Suppressor macrophage (primary cell): ENCODE measurements at places on chromosomes 11 and 22.

GRCh38 chr11:23995891-23996290 lies 501.0 kb upstream of the LUZP2 start:
- DNase-seq, result no peak

DNA sequence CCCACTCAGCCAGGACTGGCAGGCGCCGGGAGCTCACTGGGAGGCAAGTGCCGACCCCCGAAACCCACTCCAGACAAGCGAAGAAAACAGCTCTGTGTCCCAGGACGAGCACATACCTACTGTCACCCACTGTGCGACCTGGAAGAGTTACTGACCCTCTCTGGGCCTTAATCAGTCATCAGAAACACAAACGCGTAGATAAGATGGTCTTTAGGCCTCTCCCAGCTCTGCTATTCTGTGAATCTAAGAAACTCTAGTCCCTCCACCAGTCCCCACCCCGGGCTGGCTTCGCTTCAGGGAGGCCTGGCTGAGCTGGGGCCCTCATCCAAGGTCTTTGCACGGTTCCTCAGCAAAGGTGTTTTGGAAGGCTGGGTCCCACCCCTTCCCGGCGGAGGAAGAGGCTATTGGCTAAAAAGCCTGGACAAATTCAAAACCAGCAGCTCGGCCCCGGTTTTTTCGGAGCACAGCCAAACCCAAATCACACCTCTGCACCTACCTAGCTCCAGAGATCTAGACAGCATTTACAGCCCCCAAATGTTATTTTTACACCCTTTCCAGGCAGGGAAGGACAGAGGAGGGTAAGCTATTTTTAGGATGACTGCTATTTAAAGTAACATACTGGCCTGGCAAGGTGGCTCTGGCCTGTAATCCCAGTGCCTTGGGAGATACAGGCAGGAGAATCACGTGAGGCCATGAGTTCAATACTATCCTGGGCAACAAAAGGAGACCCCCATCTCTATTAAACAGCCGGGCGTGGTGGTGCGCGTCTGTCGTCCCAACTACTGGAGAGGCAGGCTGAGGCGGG lies 13.2 kb upstream of the HDHD5 start:
- DNase-seq, result no peak

DNA sequence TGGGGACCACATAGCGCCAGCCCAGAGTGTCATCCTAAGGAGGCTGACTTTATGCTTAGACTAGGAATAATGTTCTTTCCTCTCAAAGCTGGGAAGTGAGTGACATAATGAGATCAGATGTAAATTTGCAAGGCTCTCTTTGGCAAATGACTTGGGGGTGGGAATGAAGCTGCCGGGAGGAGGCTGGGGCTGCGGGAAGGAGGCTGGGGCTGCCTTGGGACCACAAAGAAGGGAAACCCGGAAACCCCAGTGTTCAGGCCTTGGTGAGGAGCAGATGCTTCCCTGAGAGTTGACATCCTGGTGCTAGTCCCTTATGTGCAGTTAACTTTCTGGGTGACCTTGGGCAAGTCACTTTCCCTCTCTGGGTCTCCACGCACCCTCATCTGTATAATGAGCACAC lies 182.0 kb downstream of the CHST1 start:
- no peak for DNase-seq

DNA sequence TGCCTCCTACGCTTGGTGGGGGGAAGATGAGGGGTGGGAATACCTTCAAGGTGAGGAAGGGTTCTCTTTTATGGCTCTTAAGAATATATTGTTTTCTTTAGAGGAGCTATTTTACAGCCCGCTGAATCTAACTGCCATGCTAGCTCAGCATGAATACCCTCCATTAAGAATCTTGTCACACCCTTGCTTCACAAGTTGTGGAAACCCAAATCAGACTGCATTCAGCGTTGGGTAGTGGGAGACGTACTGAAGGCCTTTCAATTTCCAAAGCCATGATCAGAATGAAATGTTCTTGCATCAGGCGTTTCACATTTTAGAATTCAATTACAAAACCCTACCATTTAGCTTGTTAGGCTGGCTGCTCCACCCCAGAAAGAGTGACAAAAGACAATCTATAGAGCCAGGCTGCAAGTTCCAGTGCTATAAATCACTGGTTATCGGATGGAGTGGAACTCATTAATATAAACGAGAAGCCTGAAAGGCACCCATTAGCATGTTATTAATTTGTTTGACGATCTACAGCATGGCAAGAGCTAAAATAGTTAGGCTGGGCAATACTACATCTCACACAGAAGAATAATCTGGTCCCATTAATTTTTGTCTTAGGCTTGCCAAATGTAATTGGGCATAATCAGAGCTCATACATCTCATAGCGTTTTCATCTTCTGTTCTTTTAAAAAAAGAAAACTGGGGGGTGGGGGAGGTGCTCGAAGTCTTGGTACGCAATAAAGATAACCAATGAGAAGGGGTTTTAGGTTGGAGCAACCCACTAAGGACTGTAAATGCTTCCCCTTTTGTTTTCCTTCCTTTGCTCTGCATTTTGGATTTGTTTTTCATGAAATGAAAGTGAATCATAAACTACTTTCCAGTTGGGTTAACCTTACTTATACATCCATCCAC lies 57.5 kb downstream of the ABTB2 start:
- DNase-seq, result no peak

DNA sequence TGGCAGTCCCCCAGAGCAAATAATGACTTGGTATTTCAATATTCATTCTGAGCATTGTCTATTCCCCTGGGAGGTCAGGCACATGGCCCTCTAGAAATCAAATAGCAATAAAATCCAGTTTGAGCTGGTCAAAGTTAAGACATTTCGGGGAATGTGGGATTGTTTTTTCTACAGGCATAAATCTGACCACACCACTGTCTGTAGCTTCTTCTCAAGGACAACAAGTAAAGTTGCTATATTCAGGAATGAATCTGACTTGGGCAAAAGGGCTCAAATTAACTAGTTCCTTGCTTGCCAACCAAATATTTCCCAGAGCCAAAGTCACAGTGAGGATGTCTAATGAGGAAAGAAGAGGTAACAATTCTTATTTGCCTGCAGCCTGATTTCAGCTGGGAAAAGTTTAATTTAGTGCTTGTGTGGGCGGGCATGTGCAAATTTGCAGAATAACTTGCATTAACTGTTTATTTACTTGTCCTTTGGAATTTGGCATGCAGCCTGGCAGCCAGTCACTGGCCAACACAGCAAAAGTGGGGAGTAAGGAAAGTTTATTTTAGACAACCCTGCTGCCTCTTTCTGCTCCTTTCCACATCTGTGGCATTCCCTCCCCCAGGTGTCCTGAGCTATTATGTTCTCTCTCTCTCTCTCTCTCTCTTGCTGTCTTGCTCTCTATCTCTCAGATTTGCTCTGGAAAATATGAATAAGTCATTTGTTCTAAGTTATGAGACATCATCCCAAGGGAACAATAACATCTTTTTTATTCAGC lies 51.2 kb upstream of the ARHGAP20 start:
- DNase-seq, result no peak

DNA sequence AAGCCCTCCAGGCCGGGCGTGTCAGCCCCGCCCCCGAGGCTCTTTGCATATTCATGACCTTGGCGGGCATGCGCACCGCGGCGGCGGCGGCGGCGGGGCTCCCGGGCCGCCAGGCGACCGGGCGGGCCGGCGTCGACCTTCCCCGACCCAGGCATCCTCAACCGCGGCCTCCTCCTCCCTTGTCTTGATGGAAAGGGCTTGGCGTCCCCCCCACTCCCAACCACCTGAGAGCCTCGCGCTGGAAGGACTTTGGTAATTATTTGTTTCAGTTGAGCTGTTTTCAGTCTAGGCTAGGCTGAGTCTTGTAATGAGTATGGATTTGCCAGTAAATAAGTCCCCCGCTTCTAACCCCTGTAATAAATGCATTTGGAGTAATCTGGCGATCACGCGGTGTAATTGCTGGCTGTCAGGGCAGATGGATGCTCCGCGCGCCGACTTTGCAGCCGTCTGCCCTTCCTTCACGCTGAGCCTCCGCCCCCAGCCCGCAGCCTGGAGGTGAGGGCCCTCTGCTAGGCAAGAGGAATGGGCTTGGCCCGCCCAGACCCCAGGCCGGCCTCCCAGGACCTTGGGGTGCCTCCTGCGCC lies 25.2 kb downstream of the FLRT1 start:
- peak; percentile 69 for DNase-seq

- DNase-seq, result peak; percentile 91
These were observed 26.2 kb upstream of the TPBGL start for GRCh38 chr11:75214411-75214821.

DNA sequence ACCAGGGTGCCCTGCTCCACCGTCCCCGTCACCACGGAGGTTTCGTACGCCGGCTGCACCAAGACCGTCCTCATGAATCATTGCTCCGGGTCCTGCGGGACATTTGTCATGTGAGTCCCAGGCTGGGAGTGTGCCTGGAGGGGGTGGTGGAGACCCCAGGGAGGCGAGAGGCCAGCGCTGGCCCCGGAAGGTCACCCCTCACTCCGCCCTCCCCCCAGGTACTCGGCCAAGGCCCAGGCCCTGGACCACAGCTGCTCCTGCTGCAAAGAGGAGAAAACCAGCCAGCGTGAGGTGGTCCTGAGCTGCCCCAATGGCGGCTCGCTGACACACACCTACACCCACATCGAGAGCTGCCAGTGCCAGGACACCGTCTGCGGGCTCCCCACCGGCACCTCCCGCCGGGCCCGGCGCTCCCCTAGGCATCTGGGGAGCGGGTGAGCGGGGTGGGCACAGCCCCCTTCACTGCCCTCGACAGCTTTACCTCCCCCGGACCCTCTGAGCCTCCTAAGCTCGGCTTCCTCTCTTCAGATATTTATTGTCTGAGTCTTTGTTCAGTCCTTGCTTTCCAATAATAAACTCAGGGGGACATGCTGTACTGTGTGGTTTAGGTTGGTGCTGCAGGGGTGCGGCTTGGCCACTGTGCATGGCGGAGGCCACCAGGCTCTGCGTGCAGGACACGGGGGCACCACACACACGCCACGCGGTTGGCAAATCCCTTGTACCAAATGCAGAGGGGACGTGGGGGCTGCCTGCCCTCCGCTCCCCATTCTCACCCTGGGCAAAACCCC lies 35.4 kb downstream of the MUC2 start:
- no peak for DNase-seq

- no peak for DNase-seq
These were observed 285.1 kb upstream of the CCDC90B start for GRCh38 chr11:83571302-83571701.

DNA sequence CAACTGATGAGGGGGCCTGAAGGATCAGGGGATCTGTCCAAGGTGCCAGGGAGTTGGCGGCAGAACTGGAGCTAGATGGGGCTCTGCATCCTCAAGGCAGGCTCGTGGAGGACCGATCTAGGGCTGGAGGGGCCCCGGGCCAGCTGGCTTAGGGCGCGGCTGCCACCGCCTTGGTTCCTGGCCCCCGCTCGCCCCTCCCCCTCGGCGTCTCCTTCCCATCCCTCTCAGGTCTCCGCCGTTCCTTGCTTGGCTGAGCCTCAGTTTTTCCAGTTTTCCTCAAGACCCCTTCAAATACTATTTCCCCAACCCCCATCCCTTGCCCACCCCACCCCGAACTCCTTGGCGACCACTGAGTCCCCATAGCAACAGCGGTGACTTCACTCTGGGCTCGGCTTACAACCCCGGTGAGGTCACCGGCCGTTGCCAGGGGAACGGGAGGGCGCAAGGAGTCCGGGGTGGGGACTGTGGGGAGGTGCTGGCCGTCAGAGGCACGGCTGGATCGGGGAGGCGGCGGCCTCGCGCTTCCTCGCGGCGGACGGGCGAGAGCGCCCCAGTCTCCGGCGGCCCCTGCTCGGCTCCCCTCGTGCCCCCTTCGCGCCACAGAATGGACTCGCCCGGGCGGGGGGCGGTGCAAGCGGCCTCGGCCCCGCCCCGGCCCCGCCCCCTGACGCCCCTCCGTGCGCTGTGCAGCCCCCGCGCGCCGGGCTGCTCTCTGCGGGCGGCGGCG lies 7.5 kb downstream of the FREY1 start:
- DNase-seq, result peak; percentile 61

DNA sequence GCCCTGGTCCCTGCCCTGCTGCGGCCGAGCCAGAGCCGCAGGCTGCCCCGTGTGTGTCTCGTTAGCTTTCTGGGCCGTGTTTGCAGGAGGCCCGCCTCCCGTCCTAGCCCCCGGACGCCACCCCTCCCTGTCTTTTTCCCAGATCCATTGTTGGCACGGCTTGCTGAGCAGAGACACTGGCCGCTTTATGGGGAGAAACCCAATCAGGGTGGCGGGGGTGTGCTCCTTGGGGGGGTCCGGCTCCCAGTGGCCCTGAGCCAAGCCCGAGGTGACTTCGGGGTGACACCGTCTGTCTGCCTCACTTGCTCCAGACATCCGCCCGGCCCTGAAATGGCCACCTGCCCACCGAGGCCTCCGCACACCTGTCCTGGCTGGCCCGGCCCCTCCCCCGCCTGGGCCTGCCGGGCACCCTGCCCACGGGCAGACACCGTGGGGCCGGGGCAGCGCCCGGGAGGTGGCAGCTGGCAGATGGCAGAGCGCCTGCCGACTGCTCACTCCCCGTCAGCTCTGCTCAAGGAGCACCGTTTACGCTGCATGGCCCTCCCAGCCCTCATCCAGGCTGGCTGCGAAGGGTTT lies 43.1 kb upstream of the PPARA start:
- no peak for DNase-seq

- peak; percentile 49 for DNase-seq
These were observed 9.5 kb downstream of the HOATZ start for GRCh38 chr11:111524056-111524455.

GRCh38 chr11:43589601-43590250 lies 90.8 kb upstream of the HSD17B12 start:
- DNase-seq, result no peak

GRCh38 chr11:102306817-102307726 lies 10.2 kb upstream of the BIRC3 start:
- DNase-seq, result peak; percentile 80

DNA sequence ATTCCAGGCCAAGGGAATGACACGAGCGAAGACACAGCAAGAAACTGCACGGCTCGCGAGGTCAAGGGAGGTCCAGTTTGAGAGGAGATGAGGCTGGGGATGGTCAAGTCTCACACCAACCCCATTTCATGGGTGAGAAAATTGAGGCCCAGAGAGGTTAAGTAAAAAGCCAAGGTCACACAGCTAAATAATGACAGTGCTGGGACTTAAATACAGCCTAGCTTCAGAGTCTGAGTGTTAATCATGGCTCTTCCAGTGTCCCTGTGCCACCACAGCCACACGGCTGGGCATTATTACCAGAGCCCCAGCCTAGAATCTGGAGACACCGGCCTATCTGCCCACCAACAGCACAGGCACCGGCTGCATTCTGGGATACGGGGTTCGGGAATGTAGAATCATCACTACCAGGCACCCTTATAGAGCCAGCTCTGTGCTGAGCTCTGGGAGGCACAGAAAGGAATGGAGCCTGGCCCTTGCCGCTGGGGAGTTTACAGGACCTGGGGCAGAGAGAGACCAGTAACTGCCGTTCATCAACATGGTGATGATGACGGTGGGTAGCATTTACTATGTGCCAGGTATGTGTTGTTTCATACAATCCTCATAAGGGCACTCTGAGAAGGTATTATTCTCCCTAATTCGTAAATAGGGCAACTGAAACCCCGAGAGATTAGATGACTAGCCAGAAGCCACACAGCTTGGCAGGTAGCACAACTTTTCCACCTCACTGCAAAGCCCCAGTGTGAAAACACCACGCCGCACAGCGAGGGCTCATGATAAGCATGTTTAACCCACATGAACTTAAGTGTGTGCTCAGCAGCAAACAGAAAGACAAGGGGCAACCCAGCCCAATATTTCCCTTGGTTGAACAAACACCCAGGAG lies 51.8 kb downstream of the CD6 start:
- no peak for DNase-seq
